Stimulated activated CD4-positive, alpha-beta T cell treated with anti-CD3 and anti-CD28 coated beads, Interleukin-12 subunit alpha, Interleukin-12 subunit beta, amount 100 ng/mL, for 48 hours (primary cell): ENCODE measurements at places on chromosomes 16 and 17.

- DNase-seq, result no peak
These were observed 42.2 kb downstream of the HOXB1 start for GRCh38 chr17:48488548-48489106.

DNA sequence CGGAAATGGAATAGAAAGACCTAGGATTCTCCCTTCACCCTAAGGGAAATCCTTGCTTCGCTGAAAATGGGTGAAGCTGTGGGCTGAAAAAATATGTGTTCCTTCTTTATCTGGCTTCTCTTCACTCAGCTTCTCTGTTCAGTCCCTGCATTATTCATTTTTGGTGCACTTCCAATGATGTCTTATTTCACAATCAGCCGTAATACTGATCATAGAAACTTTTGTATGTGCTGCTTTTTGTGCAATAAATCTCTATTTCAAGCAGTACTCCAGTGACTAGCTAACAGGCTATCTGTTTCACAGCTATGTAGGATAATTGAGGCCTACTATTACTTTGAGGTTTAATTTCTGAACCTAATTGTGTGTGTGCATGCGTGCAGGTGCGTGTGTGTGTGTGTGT lies 144.6 kb downstream of the FOXL1 start:
- no peak for DNase-seq

GRCh38 chr17:31386542-31387075 lies 4.9 kb upstream of the RAB11FIP4 start:
- no peak for DNase-seq

- DNase-seq, result no peak
These were observed 15.9 kb downstream of the KPNB1 start for GRCh38 chr17:47665655-47666054.

GRCh38 chr17:4234401-4234800 lies 29.4 kb downstream of the ANKFY1 start:
- DNase-seq, result no peak

- no peak for DNase-seq
These were observed 35.3 kb downstream of the HIC1 start for GRCh38 chr17:2090210-2090641.

DNA sequence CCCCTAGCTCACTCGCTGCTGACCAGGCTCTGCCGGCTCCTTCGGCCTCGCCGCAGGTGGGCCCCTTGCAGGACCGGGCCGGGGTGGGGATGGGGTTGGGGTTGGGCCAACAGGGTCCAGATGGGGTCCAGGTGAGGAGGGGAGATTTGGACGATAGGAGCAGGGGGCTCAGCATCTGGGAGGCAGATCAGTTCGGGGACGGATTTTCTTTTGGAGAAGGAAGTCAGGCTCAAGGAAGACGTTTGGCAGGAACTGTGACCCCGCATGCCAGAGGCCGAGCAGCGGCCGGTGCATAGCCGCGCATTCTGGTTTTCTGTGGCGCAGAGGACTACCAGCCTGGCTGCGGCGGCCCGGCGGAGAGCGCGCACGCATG lies 845 bp upstream of the ALDOA start:
- no peak for DNase-seq

- DNase-seq, result no peak
These were observed 116.0 kb downstream of the RPTOR start for GRCh38 chr17:80660527-80661198.

DNA sequence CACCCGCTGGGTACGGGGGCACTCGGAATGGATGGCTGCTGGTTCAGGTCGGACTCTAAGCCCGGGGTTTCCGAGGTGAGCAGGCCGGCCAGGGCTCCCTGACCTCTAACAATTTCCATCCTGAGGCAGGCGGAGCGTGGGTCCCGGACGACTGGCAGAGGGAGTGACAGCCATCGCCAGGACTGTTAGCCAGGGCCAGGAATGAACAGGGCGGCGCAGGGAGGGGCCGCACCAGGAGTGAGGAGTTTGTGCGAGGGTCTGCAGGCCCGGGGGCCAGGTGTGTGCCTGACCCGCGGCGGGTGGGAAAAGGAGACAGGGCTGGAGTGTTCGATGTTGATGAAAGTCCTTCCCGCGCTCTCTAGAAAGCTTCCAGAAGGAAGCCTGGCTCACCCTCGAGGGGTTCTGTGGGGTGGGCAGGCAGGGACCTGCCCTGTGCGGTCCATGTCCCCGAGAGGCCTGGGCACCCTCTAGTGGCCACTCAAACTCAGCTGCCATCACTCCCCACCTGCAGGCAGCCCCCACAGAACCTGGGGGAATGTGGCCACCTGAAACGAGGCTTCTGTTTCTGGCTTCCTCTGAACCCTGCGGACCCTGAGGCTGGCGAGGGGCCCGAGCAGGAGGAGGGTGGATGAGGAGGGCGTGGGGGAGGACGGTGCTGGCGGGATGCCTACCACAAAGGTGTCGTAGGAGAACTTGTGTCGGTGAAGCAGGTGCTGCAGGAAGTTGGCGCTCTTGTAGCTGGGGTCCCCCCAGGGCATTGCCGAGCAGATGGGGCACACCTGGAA lies 8.2 kb downstream of the RNF166 start:
- no peak for DNase-seq

DNA sequence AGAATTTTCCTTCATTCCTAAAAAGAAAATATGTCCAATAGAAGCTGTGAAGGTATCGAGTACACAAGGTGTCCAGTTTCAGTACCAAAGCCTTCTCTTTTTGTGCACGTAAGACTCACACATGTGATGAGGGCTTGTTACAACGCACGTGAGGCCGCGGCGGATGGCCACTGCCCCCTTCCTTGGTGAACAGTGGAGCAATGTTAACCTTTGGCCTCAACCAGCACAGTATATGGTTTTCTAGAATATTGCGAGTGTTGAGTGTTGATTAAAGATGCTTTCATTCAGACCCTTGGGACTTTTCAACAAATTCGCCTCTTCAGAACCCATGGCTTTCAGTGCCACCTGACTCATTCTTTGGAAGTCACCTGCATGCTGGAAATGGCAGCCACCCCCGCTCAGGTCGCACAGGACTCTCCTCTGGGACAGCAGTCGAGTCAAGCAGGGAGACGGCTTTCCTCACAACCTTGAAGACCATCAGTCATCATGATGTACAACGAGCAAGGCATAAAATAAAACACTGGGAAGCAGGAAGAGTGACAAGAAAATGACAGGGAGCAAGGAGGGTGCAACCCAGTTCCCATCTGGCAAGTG lies 14.5 kb downstream of the MAP1LC3B start:
- no peak for DNase-seq

DNA sequence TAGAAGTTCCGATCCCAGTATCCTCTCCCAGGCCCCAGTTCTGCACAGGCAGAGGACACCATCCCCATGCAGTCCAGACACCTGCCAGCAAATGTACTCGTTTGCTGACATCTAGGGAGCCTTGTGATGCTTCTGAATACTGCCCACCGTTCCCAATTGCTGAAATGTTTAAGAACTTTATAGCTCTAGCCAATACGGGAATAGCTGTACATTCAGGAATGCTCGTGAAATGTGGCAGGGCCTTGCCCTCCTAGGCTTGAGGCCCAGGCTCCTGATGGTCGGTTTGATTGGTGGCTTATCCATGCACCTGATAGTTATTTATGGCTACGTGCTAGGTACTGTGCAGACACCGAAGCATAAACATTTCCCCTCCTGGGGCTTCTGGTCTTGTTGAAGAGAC lies 255.5 kb downstream of the PRKCA start:
- DNase-seq, result no peak

- DNase-seq, result no peak
These were observed 28.2 kb downstream of the ACSF3 start for GRCh38 chr16:89121691-89122321.

DNA sequence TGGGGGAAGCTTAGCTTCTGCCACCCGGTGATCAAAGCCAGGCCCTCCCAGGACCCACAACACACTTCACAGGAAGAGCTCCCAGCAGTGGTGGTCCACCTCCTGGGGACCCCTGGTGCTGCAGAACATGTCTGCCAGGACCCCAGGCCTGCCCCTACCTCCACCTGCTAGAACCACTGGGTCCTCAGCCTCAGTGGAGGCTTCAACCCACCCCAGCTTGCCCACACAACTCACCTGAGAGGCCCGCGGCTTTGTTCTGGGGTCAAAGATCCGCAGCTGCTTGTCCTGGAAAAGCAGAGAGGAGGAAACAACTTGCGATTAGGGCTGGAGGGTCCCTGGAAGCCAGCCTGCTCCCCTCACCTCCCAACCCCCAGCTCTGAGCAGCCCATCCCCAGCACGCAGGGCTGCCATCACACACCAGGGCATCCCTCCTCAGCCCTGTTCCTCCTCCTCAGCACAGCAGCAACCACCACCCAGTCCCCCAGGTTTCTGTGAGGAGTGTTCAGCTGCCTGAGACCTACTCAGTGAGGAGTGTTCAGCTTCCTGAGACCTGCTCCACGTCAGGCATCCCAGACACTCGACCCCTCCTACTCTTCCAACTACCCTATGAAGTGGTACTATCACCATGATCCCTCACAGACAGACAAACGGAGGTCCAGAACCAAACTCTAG lies 21.2 kb downstream of the CORO7 start:
- no peak for DNase-seq

- DNase-seq, result no peak
These were observed 409.6 kb downstream of the GRIN2A start for GRCh38 chr16:9772526-9773225.

DNA sequence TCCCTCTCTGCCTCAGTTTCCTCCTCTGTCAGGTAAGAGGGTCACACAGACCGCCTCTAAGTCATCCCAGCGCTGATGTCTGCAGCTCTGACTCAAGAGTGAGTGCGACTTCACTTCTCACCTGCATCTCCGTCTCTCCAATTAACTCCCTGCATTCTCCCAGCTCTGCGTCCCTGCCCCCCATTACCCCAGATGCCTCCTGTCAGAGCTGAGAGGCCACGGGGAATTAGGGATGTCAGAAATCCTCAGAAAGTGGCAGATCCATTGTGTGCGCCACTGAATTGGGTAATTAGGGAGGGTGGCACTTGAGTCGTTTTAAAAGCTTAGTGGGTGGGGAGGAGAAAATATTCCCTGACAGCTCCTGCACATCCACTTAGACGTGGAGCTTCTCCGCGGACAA lies 885.4 kb upstream of the EEF2KMT start:
- no peak for DNase-seq

DNA sequence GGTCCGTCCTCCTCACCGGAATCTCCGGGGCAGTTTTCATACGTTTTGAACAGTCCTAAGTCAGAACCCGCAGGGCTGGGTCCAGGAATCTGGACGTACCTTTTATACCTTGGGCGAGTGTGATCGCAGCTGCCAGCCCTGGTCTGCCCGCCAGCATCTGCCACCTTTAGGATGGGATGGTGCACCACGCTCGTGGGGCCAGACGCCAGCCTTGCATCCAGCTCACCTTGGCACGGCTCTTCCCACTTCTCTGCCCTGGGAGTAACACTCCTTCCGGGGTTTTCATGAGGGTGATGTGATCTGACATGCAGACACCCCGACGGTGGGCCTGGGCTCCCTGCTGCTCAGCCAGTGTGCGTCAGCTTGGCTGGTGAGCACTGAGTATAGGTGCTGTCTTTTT lies 66.6 kb upstream of the ZNF469 start:
- no peak for DNase-seq

DNA sequence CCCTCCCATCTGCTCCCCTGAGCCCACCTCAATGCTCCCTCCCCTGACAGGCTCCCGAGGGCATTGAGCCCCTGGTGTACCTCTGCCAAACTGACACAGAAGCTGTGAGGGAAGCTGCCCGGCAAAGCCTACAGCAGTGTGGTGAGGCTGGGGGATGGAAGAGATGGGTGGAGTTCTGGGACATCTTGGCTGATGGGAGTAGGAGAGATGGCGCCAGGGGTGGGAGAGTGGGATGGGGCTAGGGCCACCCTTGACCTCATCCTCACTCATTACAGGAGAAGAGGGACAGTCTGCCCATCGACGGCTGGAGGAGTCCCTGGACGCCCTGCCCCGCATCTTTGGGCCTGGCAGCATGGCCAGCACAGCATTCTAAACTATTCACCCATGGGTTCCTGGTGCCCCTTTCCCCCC lies 16.2 kb upstream of the CTCF start:
- DNase-seq, result no peak

DNA sequence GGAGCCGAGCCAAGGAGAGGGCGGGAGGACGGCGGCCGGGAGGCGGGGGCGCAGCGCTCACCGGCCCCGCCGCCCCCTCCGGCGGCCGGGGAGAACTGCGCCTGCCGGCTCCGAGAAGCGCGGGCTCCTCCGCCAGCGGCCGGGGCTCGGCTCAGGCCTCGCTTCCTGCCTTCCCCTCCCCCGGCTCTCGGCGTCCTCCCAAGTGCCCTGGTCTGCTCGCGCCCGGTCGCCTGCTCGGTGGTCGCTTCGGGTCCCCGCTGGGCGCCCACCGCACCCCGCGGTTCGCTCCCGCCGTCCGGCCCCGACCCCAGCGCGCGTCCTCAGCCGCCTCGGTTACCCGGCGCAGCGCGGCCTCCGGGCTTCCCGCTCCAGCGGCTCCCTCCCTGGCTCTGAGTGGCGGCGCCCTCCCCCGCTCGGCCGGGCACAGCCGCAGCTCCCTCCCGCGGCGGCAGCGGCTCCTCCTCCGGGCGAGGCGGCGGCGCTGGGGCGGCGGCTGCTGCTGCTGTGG lies 313 bp downstream of the UBTF start:
- DNase-seq, result peak; percentile 51

DNA sequence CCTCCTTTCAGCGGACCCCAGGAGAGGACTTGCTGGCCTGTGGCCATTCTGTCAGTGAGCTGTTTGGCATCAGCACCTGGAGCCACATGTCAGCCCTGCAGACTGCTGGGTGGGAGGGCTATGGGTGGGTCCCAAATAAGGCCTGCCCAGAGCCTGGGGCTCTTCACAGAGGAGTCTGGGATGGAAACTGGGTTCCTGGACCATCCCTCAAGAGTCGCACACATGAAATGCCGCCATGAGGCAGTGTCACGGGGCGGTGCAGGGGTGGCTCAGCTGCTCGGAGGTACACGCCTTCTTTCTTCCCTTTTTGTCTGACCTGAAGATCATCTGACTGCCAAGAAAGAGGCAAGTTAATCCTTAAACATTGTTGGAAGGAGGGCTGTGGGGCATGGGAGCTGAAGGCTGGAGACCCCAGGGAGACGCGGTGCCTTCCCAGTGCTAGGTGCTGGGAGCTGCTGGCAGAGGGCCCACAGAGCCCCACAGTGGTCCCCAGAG lies 14.8 kb downstream of the MPRIP start:
- DNase-seq, result no peak

- DNase-seq, result no peak
These were observed 38.3 kb upstream of the ACSM2B start for GRCh38 chr16:20614186-20615141.

DNA sequence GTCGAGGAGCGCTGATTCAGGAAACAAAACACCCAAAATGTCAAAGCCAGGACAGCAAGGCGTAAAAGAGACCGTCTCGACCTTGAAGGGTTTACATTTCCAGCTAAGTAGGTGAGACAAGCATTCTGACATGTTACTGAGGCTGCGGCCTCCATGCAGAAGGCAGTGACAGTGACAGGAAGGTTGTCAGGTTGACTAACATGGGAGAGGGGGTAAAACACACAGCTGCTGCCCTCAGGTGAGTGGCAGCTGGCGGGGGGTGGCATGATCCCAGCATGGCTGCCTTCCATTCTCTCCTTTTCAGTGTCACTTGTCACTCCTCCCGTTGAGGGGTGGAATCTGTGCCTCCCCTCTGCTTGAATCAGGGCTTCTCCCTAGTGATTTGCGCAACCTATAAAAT lies 31.9 kb upstream of the CRHR1 start:
- DNase-seq, result no peak

- DNase-seq, result no peak
These were observed 529 bp upstream of the ASPA start for GRCh38 chr17:3475251-3475685.
